ENCODE measurements at places on chromosomes 12 and 14. TPM values are rescaled to one million over a fixed set of nuclear protein-coding genes. Genes with fewer than 3 reads are reported as not detected.

ACSM4 gene
- not detected for total RNA-seq

GRCh38 chr12:124318278-124319020 is 23.6 kb downstream of the RFLNA start:
- DNase-seq, result no peak

- no peak for DNase-seq
Observed at GRCh38 chr14:61416591-61416990, 95.2 kb downstream of the PRKCH start.

MEG3 gene
- total RNA-seq, result 12.6 TPM

- no peak for DNase-seq
Observed at GRCh38 chr12:58309806-58310205, 368.4 kb downstream of the ATP23 start.

ACOT4 gene
- 0.76 TPM for total RNA-seq

Measured in thymus (tissue), 14 donors.